ENCODE measurements at places on chromosomes 16 and 17. TPM values are rescaled to one million over a fixed set of nuclear protein-coding genes. Genes with fewer than 3 reads are reported as not detected.

Gene NPIPA7
- total RNA-seq: 1.9 TPM

Gene CCL16
- not detected for total RNA-seq

Gene ACSM2A
- not detected for total RNA-seq

DNA sequence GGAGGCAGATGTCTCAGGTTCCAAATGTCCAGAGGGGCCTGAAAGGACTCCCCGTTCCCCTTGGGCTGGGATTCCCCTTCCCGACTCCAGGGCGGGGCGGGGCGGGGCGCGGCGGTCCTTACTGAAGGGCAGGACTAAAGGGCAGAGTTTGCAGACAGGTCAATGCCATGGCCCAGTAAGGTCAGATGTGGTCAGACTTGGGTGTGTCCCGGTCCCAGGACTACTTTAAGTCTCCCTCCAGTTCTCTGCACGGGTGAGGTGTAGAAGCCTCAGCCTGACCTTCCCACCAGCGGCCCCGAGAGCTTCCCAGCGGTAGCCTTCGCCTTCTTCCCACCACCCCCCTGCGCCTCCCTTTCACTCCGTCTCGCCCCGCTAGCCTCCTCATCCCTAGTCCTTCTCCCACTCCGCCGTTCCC, 532 bp downstream of the KDM6B start:
- peak; percentile 62 for DNase-seq

- DNase-seq: no peak
Observed at GRCh38 chr17:50889528-50890118, 23.5 kb upstream of the TOB1 start.

GRCh38 chr17:27282054-27282551, 11.8 kb upstream of the WSB1 start:
- DNase-seq: peak; percentile 98

All from fibroblast of villous mesenchyme (primary cell).